Activated B cell treated with CpG ODN at 0.5 μM for 24 hours (primary cell): ENCODE measurements at places on chromosomes 6 and 20.
A peak's percentile ranks its signal among the peaks of the same experiment; 100 is the strongest.

GRCh38 chr6:111759836-111760785 is 113.1 kb downstream of the FYN start:
- no peak for DNase-seq

GRCh38 chr6:132490024-132490423 is 22.9 kb downstream of the STX7 start:
- no peak for DNase-seq

DNA sequence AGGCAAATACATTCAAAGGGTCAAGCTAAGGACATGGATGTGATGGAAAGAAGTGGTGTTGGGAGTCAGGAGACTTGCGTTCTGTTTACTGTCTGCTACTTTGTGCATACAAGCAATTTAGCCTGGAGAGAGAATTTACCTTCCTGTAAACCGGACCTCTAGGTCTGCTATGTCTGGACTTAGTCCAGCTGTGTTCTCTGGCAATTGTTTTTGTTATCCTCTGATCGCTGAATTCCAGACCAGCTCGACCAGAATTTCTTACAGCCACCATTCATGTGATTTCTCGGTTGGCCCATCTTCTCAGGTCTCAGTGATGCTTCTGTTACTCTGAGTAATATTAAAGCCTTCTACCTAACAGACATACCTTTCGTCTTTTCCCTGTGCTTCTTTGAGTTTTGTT is 75.2 kb downstream of the LRRC1 start:
- no peak for DNase-seq

- no peak for DNase-seq
Measured at GRCh38 chr6:80940976-80941375, 811.5 kb downstream of the TENT5A start.

GRCh38 chr6:121652726-121653623 is 217.5 kb downstream of the GJA1 start:
- DNase-seq: no peak

GRCh38 chr6:29751480-29751879 is 28.2 kb downstream of the HLA-F start:
- DNase-seq: no peak

DNA sequence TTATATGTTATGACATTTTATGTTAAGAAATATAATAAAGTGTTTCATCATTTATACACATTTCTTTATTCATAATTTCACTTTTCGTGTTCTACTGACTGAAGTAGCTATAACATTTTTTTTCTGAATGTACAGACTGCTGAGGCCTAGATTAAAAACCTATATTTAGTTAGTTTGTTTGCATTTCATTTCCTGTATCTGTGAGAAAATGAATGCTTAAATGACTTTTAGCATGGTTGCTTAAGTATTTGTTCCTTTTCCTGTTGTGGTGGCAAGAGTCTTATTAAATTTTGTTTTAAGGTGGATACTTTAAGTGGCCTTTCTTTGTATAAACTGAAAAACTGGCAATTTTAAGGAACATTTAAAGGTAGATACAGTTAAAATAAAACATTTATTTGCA is 779.7 kb upstream of the MAN1A1 start:
- DNase-seq: no peak

DNA sequence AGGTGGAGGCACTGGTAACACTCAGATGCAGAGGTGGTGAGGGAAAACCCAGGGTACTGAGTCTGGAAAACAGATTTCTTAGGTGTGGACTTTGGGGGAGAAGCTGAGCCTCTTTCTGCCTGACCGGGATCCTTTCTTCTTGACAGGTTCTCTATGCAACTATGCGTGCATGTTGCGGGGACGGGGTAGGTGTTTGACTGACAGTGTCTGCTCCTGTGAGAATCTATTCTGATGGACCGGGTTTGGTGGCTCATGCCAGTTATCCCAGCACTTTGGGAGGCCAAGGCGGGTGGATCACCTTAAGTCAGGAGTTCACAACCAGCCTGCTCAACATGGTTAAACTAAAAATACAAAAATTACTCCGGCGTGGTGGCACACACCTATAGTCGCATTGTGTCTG is 27.9 kb upstream of the ID1 start:
- DNase-seq: no peak

GRCh38 chr6:141460743-141461484 is 671.8 kb upstream of the GJE1 start:
- no peak for DNase-seq

DNA sequence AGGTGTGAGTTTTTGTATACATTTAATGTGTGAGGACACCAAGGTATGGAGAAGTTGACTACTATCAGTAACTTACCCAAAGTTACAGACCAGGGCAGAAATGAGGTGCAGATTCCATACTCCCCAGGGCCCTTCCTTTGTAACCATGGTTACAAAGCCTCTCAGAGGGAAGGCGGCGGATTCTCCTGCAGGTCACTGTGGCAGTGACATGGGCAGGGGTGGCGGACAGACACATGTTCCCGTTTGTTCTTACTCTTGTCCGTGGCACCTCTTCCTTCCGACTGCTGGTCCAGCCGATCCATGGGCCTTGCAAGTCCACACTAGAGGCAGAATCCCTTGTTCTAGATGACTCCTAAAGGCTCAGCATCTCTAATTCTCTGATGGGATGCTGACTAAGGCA is 43.0 kb downstream of the PDYN start:
- no peak for DNase-seq

DNA sequence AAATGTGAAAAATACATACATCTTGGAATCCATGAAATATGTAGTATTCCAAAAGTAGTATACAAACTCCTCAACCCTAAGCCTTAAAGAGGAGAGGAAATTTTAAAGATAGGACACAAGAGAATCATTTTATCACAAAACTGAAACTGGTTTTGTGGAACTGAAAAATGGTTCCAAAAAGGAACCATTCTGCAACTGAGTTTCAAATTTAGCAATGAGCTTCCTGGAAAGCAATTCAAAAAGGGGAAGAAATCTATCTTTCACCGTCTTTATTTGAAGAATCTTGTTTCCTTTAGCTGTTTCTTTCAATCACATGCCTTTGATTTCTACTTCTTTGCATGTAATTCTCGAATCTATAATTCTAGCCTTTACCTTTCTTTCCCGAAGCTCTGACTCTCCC is 32.2 kb upstream of the LAMP5 start:
- DNase-seq: no peak

GRCh38 chr6:122715725-122716124 is 63.8 kb upstream of the FABP7 start:
- no peak for DNase-seq

DNA sequence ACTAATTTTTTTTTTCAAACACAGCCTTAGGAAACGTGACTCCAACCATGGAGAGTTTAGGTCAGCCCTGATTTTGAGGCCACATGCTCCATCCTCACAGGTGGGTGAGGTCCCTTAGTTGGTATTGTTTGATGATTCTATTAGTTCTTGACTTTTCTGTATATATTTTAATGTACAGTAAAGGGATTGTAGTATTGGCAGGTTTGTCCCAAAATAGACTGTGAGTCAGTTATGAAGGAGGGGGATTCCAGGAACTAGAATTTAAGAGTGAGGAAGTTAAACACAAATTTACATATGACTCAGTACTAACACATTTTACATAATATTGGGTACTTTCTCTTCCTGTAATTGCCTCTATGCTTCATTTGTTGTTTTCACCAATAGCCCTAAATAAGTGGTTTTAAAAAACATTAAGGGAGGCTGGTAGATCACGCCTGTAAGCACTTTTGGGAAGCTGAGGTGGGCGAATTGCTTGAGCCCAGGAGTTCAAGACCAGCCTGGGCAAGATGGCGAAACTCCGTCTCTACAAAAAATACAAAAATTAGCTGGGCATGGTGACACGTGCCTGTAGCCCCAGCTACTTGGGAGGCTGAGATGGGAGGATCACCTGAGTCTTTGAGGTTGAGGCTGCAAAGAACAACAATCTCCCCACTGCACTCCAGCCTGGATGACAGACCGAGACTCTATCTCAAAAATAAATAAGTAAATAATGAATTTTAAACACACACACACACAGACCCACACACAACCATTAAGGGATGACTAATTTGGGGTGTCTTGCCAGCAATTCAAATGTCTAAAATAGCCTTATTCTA is 81.8 kb downstream of the SGK1 start:
- no peak for DNase-seq

- DNase-seq: peak; percentile 92
Measured at GRCh38 chr20:18507218-18508191, at the start of gene SEC23B. Gene SEC23B (plus strand): TSS chr20:18507940. CDS start chr20:18510836, 2,896 bp downstream.

- no peak for DNase-seq
Measured at GRCh38 chr6:161137320-161137719, 136.5 kb downstream of the AGPAT4 start.

- DNase-seq: no peak
Measured at GRCh38 chr20:15682690-15683089, 890.6 kb downstream of the KIF16B start.

DNA sequence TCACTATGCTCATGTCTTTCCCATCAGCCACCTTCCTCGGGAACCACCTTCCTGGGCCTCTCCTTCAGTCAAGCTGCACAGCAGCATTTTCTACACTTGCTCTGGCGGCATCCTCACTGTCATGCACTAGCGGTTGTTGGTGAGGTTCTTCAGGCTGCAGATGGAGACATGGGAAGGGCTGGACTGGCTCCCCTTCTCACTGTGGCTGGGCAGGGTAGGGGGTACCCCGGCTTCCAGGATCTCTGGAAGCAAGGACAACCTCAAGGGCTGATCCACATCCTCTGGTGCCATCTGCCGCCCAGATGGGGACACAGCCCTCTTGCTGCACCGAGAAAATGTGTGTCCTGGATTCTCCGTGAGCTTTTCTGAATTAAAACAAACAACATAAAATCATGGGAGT is 180.1 kb upstream of the RNF24 start:
- DNase-seq: no peak

DNA sequence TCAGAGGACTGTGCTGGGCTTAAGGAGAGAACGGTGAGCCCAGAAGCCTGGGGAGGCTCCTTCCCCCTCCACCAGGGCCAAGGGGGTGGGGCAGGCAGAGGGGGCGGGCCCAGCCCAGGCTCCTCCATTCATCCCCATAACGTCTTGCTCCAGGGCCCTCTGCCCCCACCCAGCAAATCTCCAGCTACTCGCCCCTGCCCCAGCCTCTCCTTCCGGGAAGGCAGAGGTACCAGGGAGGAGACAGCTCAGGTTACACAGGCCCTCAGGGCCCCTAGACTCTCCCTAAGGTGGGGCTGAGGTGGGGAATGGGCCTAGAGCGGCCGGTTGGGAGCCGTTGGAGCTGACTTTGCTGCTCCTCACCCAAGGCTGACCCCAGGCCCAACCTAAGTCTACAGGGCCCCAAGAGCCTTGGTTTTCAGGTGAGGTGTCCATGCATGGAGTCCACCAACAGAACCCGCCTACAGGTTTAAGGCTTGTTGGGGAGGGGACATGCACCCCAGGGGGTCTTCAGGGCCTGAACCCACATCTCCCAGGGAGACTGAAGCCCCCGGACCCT is 1.2 kb downstream of the LAMA5 start:
- DNase-seq: no peak

DNA sequence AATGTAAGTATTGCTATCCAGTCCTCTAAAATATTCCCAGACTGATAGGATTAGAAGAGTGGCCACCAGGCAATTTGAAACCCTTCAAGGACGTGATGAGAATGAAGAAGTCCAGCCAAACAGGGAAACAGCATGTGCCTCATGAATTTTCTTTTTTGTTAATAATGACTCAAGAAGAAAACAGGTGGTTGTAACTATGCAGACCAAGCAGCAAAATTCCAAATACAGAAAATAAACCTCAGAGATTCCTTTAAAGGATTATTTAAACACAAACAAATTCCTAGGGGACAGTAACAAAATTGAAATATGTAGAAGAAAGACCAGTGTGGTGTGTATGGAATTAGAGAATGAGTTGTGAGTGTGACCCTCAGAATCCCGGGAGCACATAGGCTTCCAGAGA is 239.2 kb downstream of the KCNQ5 start:
- no peak for DNase-seq

DNA sequence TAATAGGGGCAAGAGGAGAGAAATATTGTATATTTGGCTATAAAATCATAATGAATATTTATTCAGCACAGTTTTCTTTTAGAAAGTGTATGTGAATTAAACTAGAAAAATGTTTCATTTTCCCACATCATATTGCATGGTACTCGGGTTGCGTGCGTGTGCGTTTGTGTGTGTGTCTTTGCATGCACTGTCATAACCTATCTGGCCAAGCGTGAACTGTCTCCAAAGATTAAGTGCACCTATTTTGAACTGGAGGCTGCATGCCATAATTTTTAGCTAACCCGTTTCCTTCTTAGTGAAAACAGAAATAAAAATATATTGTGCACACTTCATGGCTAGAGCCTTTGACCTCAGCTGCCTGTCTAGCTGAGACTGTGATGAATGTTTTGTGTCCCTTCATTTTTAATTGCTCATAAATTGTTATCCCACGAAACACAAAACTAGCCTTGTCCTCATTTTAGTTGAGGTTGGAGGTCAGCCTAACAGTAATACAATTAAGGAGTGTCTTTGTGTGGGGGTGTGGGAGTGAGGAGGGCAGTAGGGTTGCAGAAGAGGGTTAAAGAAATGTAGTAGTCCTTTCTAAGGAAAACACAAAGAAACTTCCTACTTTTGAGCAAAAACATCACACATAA is 336.1 kb upstream of the POU3F2 start:
- DNase-seq: no peak

DNA sequence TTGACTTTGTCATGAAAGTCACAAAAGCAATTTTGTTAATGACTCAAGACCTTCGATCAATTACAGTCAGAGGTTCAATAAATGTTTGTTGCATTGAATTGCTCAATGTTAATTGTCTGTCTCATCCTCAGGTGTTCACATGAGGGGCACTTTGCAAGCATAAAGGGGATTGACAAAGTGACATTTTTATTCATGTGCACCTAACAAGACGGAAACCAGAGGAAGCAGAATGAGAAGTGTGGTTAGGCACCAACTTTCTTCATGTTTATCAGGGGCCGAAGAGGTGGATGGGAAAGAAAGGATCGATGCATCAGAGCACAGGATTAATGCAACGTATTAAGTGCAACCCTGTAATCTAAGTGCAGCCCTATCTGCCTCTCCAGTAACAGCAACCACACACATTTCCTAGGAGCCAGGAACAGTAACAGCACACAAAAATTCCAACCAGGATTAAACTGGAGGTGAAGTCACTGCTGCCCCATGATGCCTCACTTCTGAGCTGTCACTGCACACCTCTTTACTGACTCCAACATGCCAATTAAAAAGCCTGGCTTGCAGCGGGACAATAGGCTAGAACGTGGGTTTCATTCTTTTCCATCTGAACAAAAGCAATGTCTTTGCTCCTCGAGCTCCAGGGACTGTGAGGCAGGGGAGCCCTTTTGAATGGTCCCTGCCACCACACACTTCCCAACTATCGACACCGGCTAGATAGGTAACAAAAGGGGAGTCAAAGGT is 262.7 kb downstream of the CD83 start:
- no peak for DNase-seq

DNA sequence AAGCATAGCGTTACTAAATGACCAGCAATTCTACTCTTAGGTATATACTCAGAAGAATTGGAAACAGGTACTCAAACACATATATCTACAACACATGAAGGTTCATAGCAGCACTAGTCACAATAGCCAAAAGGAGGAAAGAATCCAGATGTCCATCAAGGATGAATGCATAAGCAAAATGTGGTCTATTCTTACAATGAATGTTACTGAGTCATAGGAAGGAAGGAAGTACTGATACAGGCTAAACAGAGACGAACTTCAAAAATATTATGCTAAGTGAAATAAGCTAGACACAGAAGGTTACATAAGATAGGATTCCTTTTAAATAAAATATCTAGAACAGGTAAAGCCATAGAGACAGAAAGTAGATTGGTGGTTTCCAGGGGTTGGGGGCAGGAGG is 93.5 kb downstream of the MAP3K7 start:
- DNase-seq: no peak

- no peak for DNase-seq
Measured at GRCh38 chr6:27977387-27977786, 20.3 kb downstream of the OR2B6 start.
